NCI-H446 (cell line): ENCODE measurements at places on chromosomes 3 and 15.

- DNase-seq: peak; percentile 93
Measured at GRCh38 chr15:57432141-57432741, 55.9 kb downstream of the CGNL1 start.

DNA sequence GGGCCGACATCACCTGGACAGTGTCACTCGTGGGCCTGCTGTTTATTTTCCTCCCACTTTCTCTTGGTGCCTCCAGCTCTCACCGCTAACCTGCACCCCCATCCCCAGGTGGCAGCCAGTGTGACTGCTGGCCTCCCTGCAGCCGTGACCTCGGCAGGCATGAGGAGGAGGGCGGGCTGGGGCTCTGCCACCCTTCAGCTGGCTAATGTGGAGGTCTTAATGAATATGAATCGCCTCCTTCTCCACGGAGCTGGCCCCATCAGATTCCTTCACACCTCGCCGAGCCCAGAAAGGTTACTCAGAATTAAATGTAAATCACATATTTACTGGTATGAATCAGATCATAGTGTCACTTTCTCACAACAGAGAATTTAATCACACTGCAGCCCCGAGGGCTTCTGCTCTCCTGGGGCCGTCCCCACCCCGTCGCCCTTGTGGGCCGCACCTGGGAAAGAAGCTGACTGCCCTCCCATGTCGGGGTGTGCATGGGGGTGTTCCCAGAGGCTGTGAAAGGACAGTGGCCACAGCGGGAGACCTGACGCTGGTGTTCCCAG, 171.1 kb upstream of the TLE3 start:
- DNase-seq: no peak

GRCh38 chr3:39279745-39280517, at the start of gene CX3CR1:
Gene CX3CR1, minus strand, starts transcription at chr3:39280036. Its CDS starts 13,527 bp downstream, at chr3:39266509.
- no peak for DNase-seq

DNA sequence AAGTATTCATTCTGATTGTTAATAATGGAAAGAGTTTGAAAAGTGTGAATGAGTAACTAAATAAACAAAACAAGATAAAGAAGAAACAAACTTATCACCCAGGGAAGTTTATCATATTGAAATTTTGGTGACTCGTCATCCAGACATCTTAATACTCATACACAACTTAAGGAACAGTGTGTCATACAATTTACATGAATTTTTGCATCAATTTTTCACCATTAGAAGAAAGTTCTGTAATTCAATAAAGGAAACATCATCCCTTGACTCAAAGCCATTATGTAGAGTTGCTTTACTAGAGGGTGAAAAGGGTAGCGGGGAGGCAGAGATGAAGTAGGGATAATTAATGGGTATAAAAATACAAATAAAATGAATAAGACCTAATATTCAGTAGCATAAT, 536.2 kb downstream of the GRM7 start:
- DNase-seq: no peak

- DNase-seq: no peak
Measured at GRCh38 chr3:187708696-187709095, 6.3 kb upstream of the RTP2 start.

DNA sequence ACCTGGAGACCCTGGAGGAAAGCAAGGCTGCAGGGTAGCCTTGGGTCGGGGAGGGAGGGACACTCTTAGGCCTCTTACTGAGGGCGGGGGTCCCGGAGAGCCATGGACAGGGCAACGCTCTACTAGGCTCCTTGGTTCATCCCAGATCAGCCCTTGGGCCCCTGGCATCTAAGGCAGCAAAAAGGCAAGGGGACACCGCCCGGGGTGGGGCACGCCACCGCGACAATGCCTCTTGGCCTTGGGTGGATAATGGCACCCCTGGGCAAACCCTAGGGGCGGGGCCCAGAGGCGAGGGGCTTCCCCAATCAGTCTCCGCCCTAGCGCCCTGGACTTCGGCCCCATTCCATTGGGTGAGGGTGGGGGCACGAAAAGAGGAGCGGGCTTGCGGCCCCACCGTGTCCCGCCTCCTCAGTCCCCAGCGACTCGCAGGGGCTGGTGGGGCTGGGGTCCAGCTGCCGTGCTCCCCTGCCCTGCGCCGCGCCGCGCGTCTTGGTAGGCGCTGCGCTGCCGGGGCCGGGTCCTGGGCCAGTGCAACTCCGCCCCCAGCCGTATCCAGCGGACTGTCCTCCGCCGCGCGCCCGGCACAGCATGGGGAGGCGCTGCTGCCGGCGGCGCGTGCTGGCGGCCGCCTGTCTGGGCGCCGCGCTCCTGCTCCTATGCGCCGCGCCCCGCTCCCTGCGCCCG, at the start of gene CHST13:
TSS of gene CHST13 (plus strand) at position 411 of the 684 bp plus-strand sequence. CDS start at position 589, 178 bp downstream.
- peak; percentile 28 for DNase-seq
